ENCODE measurements at places on chromosomes 5 and 9.

DNA sequence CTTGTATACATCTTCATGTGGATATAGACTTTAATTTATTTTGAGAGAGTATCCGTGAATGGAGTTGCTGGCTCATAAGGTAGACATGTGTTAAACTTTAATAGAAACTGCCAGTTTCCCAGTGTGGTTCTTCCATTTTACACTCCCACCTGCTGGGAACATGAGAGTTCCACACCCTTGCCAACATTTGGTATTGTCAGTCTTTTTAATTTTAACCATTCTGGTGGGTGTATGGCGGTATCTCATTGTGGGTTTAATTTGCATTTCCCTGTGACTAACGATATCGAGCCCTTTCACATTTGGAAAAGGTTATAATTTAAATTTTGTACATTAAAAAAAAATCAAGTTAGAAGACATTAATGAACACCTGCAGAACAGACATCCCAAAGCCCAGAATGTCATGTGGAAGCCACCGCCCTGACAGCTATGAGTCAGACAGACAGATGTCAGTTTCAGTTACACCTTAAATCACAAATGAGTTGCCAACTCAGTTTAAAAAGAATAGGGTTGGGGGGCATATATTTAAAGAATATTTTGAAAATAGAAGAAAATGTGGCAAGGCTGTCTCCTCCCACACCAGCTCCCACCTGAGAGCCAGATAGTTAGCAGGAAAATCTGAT, 36.9 kb downstream of the ANKRD33B start:
- no peak for DNase-seq

DNA sequence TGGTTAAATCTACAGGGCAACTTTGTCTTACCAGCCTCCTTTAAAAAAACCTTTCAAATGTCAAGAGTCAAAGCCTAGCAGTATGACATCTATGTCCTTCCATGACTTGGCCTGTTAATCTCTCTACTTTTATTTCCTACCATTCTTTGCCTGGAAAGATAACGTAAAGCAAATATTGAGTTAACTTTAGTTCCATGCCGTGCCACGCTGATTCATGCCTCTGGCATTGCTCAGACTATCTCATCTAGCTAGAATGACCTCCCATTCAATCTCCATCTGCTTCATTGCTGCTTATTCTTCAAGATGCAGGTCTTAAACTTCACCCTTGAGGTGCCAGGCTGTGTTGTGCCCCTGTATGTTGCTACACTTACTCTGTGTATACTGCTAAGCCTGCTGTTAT, 729.8 kb downstream of the EFNA5 start:
- no peak for DNase-seq

- DNase-seq = no peak
Measured at GRCh38 chr5:152465140-152465539, 60.1 kb upstream of the NMUR2 start.

GRCh38 chr5:51652980-51653379, 269.7 kb downstream of the ISL1 start:
- no peak for DNase-seq

DNA sequence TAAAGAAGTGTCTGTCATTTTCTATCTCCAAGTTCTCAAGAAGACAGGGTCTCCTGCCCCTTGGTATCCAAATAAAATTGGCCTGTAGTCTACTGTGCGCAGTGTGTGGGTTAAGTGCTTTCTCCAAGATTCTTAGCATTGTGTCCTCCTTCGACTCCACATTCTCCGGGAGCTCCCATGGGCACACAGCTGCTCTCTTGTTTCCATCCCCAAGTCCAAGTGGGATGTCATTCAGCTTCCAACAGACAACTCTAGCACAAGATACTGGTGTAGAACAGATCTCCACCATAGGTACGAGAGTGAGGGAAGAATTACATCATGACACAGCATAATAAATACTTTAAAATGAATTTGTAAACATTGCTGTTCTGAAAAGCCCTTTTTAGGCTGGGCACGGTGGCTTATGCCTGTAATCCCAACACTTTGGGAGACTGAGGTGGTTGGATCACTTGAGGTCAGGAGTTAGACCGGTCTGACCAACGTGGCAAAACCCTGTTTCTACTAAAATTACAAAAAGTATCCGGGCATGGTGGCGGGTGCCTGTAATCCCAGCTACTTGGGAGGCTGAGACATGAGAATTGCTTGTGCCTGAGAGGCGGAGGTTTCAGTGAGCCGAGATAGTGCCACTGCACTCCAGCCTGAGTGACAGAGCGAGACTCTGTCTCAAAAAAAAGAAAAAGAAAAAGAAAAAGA, 196.2 kb downstream of the C9orf152 start:
- no peak for DNase-seq

DNA sequence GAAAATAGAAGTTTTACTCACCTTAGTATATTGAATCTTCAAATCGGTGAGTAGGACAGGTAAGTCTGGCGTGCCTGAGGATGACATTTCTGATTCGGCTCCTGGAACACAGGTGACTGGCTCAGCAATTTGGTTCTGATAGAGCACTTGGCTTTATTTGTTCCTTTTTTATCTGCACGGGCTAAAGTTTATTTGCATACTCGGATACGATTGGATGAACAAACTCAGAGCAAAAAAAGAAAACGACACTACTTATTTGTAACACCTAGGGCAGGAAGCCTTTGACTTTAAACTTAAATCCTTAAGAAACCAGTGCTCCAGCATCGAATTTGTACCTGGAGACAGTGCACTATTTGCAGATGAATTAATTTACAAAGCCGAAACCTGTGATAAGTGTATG, at the start of gene ALDH1A1:
ALDH1A1 (minus strand) TSS at position 140 of the 400 bp plus-strand sequence; CDS start at position 87, 53 bp downstream.
- DNase-seq = peak; percentile 47

DNA sequence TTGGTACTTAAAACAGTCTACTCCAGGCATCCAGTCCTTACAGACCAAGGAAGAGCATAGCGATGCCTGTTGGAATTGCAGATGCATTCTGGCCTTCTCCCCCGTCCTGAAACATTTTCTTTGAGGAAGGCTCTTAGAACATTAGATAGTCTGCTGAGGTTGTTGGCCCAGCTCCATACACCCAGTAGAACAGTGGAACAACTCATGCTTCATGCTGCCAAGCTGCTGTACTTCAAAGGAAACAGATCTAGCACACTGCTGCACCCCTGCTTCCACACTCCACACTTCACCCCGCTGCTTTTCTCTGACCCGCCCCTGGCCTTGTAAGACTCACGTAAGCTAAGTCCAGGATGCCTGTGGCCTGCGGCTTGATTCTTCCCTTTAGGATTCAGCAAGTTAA, 33.4 kb upstream of the NCS1 start:
- DNase-seq = peak; percentile 27

DNA sequence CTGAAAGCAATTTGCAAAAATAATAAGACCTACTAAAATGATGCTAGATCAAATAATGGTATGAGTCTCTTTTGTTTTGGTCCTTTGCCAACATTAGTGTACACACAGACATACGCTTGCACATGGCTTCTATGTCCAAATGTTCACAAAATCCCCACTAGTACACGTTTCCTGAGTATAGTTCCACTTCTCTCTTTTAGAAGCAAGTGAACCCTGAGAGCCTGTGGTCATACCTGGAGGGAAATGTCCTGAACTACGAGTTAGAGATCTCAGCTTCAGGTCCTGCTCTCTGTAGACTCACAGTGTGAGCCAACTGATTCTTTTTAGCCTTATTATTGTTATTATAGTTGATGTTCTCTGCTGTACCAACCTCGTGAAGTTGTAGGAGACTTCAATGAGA, 47.3 kb upstream of the ACTBL2 start:
- DNase-seq = no peak

- DNase-seq = no peak
Measured at GRCh38 chr5:73338256-73339050, 110.1 kb downstream of the FOXD1 start.

GRCh38 chr5:32233696-32234447, 59.8 kb upstream of the GOLPH3 start:
- peak; percentile 93 for DNase-seq

DNA sequence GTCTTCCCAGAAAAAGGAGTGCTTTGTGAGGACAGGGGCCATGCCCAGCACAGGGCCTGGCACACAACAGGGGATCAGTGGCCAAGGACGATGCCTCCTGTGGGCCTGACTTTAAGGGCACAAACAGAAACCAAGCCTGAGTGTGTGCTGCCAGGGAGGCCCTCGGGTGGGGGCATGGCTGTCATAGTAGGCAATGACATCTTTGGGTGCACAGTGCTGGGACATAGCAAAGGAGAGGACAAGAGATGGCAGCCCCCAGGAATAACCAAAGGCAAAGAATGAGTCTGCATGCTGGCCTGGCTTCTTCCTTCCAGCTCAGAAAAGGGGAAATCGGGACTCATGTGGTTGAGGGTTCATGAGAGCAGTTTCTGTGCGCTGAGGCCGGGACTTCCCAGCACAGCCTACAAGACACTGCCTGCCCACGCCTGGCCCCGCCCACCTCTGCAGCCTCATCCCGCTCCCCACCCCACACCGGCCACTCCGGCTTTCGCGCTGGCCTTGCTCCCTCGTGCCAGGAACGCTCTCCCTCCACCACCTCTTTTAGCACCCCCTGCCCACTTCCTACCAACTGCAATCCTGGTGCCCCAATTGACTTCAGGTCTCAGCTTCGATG, 13.8 kb upstream of the LHX2 start:
- DNase-seq = peak; percentile 93

- DNase-seq = no peak
Measured at GRCh38 chr5:135662683-135663082, 83.9 kb upstream of the CXCL14 start.

GRCh38 chr9:21316032-21316842, 11.1 kb upstream of the IFNA5 start:
- no peak for DNase-seq

DNA sequence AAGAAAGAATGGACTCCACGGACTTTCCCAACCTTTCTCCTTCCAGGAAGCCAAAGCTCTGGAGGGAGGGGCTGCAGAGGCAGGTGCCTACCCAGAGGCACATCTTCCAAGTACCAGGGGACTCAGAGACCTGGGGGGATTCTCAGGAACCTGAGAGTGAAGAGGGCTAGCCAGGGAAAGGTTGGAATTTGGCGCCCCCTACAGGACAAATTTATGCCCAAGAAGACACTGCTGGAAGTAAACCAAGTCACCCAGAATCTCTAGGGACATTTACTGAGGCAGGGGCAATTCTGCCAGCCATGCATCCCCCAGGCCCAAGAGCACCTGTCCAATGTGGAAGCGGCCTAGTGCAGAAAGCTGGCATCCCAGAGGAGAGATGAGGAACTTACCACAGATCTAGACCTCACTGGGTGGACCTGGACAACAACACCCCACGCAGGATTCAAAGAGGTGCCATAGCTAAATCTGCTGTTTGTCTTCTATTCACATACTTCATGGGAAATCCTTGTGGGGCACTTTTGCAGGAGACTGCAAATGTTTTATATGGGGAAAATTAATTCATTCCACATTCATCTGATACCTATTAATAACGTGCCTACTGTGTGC, 25.9 kb upstream of the IDNK start:
- peak; percentile 49 for DNase-seq

GRCh38 chr5:156913719-156914370, 49.2 kb downstream of the TIMD4 start:
- DNase-seq = no peak

DNA sequence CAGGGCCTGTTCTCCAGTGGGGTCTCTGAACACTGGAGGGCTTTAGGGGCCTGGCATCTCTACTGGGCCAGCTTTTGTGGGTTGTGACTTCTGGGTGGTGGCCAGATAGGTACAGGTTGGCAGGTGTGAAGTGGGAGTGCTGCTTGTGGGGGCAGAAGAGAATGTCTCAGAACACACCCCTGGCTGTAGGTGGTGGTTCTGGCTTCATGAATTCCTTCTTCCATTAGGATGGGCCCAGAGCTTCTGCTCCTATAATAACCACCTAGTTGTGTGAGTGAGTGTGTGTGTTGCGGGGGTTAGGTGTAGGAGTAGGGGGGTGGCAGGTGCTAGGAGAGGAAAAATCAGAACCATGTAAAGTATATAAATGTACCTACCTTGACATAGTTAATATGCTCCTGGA, 1.6 kb downstream of the PDZD2 start:
- DNase-seq = no peak

DNA sequence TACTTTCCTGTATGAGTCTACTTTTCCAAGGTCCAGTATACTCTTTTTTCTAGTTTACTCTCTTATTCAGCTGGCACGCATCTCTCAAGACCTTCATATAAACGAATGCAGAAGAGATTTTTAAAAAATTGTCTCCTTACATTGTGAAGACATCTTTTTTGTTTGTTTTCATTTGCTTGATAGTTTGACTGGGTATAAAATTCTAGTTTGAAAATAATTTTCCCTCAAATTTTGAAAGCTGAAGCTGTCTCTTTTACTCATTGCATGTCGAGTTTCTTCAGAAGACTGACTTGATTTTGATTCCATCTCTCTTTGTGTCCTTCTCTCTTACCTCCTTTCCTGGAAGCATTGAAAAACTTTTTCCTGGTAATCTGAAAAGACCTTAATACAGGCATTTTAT, 3.1 kb upstream of the PCDHB11 start:
- DNase-seq = no peak

- DNase-seq = peak; percentile 44
Measured at GRCh38 chr9:36665921-36666431, 93.3 kb downstream of the MELK start.

GRCh38 chr5:97480313-97480712, 297.3 kb upstream of the RIOK2 start:
- DNase-seq = no peak

DNA sequence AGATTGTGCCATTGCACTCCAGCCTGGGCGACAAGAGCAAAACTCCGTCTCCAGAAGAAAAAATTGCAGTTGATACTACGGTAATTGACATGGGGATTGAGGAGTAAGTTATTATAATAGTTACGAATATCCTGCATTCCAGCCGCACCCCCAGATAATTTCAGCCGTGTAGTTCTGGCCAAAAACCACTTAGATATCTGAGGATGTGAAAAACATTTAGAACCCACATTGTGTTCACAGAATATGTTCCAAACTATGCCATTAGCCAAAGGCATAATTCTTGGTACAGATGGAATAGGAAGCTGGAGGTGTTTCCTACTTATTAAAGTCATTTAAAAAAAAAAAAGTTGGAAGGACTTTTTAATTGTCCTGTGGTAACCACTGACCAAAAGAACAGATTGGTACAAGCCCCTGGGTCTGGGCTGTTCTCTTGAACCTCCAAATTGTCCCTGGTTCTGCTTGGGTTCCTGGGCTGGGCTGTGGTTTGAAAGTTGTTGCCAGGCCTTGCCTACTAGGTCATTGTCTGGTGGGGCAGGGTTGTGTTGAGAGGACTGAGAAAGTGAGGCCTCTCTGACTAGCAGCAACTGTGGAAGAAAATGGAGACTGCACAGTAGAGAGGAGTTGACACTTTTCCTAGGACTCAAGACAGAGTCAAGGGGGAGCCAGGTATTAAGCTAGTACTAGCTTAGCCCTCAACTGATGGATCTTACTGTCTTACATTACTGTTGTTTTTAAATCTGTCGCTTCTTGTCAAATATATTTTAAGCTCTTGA, 198.8 kb downstream of the NR3C1 start:
- no peak for DNase-seq

DNA sequence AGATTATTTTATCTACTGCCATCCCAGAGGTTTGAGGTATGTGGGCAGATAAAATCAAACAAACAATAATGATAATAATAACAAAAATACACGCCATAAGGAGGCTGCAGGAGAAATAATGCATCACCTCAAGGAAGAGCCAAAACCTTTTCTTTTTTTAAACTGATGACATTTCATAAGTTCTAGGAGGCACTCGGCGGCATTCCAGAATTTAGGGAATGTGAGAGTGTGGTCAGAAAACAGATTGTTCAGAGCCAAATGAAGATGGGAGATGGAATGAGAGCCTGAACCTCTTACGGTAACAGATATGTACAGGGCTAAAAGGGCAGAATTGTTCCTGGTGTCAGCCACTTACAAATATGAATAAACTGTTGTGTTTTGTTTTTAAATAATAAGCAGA, 615.0 kb upstream of the CHD1 start:
- no peak for DNase-seq

- no peak for DNase-seq
Measured at GRCh38 chr9:8725635-8726034, 926.1 kb upstream of the DMAC1 start.

GRCh38 chr9:135739271-135740220, 37.6 kb downstream of the KCNT1 start:
- DNase-seq = no peak
